Activated CD4-positive, alpha-beta T cell treated with anti-CD3 and anti-CD28 coated beads for 4 hours (primary cell): ENCODE measurements at places on chromosomes 7 and 10.

DNA sequence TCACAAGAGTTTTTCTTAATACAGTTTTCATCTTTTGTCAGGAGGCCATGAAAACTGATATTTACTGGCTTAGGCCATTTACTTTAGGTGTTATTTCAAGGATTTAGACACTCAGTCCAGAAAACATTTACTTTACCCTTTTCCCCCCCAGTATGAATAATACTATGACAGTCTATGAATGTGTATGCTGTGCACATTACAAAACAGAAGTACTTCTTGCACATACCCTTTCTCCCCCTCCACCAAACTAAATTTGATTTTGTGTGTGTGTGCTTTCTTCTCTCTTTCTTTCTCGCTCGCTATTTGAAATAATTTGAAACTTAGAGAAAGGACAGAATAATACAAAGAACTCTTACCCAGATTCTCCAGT, 41.3 kb downstream of the RBM33 start:
- DNase-seq = no peak

DNA sequence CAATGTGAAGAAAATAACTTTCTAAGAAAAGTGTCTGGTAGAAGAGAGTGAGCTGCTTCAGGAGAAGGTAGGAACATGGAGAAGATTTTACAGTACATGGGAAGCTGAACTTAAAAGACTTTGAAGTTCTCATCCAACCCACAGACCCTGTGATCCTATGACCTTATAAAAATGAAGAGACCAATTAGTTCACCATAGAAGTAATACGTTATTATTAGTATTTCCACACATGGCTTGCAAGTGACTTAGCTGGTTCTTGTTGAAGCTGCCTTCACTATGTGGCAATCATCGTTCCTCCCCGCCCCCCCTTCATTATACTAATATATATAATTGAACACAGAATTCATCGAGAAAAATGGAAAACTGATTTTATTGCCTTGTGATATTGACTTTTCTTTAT, 129.1 kb downstream of the SND1 start:
- no peak for DNase-seq

- no peak for DNase-seq
Observed at GRCh38 chr10:123380491-123381085, 226.4 kb downstream of the BUB3 start.

GRCh38 chr10:127203067-127203466, 6.7 kb upstream of the INSYN2A start:
- no peak for DNase-seq

- no peak for DNase-seq
Observed at GRCh38 chr7:48183370-48183743, 12.1 kb downstream of the ABCA13 start.

DNA sequence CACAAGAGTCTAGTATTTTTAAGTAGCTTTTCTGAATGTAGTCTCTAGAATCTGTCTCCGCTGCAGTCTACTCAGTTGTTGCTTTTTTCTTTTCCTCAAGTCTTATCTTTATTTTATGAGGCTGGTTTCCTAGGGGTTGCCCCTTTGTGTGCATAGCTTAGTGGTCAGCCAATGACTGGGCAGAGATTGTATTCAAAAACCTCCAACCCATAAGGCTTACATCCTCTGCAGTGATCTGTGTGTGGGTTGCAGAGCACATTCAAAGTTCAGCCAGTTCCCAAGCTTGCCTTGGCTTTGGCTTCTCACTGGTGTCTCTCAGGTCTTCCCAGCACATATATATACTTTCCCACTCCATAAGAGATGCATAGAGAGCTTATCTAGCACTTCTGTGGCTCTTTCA, 160.0 kb upstream of the TCF7L2 start:
- DNase-seq = no peak

GRCh38 chr7:138164804-138165203, 88.5 kb downstream of the AKR1D1 start:
- DNase-seq = no peak

GRCh38 chr10:4770801-4771553, 55.0 kb upstream of the AKR1E2 start:
- no peak for DNase-seq

GRCh38 chr7:149196151-149196704, 882 bp downstream of the ZNF282 start:
- peak; percentile 19 for DNase-seq

GRCh38 chr10:110824152-110824441, 47.6 kb upstream of the PDCD4 start:
- DNase-seq = no peak

- DNase-seq = no peak
Observed at GRCh38 chr7:42596737-42597136, 315.1 kb downstream of the C7orf25 start.

DNA sequence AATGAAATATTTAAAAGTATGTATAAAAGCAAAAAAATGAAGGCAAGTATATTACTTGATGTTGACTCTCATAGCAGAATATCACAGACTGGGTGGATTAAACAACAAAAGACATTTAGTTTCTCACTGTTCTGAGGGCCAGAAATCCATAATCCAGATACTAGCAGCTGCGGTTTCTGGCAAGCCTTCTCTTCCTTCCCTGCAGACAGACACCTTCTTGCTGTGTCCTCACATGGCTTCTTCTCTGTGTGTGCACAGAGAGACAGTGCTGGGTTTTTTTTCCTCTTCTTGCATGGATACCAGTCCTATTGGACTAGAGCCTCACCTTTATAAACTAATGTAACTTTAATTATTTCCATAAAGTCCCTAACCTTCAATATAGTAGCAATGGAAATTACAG, 127.9 kb upstream of the AKR1E2 start:
- DNase-seq = no peak

- DNase-seq = no peak
Observed at GRCh38 chr10:5643346-5644067, 22.9 kb downstream of the ASB13 start.

- DNase-seq = no peak
Observed at GRCh38 chr7:21326921-21327320, 101.0 kb upstream of the SP4 start.

DNA sequence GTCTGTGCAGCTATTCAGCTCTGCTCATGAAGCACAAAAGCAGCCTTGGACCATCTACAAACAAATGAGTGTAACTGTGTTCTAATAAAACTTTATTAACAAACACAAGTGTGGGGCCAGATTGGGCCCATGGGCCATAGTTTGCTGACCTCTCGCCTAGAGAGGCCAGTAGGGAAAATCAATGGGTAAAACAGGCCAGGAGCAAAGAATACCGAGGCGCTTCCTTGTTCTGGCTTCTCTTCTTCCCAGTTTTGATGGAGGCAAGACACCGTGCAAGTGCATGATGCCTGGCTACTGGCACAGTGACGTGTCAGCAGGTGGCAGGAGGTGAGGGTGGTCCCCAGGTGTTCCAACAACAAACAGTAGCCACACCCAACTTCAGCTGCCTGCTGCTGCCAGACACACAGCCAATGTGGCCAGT, 94.3 kb upstream of the SDK1 start:
- DNase-seq = no peak

DNA sequence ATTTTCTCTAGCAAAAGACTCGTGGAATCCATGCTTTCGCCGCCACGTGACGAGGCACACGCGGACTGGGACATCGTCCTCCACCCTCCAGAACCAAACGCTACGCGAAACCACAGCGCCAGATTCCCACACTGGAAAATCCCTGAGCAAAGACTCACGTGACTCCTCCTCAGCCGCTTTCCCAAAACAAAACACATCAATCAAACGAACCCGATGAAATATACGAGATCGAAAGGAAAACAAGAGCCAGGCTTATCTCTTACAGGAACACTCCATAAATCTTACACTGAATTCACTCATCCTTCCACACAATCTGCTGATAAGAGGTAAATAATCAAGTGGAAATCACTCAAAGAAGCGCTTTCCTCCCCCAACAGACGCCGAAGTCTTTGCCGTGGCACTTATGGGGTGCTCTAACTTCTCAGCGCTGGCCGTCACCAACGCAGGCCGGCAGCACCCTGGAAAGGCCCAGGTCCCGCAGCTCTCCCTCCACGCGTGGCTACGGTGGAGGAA, 23.8 kb downstream of the DIP2C start:
- no peak for DNase-seq

- DNase-seq = no peak
Observed at GRCh38 chr10:61883371-61884025, 18.0 kb upstream of the ARID5B start.

DNA sequence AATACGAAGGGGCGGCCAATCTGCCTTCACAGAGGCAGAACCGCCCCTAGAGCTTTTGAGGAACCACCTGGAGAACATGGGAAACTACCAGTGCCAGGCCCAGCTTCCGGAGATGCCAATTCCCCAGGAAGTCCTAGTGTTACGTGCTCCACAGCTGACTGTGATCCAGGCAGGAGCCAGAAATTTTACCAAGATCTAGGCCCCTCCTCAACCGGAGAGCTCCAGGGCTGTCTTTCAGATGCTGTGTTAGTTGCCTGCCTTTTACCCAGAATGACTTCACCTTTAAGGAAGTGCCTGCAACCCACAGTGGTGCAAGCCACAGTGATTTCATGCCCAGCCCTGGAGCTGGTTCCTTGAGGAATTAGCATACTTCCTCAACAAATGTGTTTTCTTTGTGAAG, 62.9 kb downstream of the ELMO1 start:
- DNase-seq = no peak

GRCh38 chr10:31133251-31133791, 101.7 kb upstream of the ZNF438 start:
- no peak for DNase-seq

GRCh38 chr7:69656890-69657289, 58.6 kb downstream of the AUTS2 start:
- no peak for DNase-seq

- no peak for DNase-seq
Observed at GRCh38 chr7:107138696-107139420, 29.9 kb upstream of the HBP1 start.

- DNase-seq = no peak
Observed at GRCh38 chr10:17689137-17689536, 45.2 kb downstream of the STAM start.

DNA sequence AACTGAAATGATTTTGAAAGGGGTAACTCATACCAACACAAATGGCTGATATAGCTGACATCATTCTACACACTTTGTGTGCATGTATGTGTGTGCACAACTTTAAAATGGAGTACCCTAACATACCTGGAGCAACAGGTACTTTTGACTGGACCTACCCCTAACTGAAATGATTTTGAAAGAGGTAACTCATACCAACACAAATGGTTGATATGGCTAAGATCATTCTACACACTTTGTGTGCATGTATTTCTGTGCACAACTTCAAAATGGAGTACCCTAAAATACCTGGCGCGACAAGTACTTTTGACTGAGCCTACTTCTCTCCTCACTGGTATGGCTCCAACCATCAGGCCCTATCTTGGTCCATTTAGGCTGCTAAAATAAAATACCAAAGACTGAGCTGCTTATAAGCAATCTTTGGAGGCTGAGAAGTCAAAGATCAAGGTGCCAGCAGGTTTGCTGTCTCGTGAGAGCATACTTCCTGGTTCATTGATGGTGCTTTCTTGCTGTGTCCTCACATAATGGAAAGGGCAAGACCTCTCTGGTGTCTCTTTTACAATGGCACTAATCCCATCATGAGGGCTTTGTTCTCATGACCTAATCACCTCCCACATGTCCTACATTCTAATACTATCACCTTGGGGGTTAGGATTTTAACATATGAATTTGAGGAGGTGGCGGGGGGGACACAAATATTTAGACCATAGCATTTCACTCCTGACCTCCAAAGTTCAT, 173.3 kb downstream of the CFTR start:
- no peak for DNase-seq

- no peak for DNase-seq
Observed at GRCh38 chr10:97764519-97764931, 7.3 kb downstream of the SFRP5 start.

GRCh38 chr10:108597031-108597430, 1326.3 kb downstream of the XPNPEP1 start:
- DNase-seq = no peak

- DNase-seq = peak; percentile 31
Observed at GRCh38 chr7:12257582-12257981, 46.5 kb downstream of the TMEM106B start.

DNA sequence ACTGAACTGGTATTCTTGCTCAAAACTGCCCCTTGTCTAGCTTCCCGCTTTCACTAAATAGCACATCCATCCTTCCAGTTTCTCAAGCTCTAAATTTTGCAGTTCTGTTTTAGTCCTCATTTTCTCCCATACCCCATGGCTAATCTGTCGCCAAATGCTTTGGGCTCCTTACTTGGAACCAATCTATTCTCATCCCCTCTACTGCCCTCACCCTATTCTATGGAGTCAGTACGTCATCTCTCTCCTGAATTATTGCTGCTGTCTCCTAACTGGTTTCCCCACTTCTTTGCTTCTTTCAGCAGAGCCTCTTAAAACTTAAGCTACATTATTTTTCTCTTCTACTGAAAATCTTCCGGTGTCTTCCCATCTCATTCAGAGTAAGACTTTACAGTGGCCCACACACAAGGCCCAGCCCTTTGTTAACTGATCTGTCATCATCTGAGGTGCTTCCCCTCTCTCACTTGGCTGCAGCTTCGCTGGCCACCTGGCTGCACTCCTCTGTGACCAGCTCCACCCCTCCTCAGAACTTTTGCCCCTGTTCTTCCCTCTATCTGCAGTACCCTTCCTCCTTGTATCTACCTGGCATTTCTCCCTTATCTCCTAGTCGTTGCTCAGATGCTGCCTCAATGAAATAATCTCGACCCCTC, 9.9 kb downstream of the STARD3NL start:
- DNase-seq = no peak

- DNase-seq = no peak
Observed at GRCh38 chr10:9734218-9734617, 1283.5 kb upstream of the CELF2 start.

DNA sequence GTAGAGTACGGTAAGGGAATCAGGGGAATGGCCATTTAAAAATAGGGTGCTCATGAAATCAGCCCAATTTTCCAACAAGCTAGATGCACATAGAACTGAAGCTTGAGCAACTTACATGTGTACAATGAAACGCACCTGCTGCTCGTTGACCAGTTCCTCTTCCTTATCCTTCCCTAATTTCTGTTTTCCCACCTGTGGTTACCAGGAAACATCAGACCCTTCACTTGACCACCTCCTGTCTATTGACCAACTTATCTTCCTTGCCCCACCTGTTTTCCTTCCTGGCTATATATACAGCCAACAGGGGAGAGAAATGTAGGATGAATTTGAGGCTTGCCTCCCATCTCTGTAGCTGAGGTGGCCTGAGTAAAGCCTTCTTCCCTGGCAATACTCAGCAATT, 37.8 kb upstream of the RAPGEF5 start:
- DNase-seq = no peak

DNA sequence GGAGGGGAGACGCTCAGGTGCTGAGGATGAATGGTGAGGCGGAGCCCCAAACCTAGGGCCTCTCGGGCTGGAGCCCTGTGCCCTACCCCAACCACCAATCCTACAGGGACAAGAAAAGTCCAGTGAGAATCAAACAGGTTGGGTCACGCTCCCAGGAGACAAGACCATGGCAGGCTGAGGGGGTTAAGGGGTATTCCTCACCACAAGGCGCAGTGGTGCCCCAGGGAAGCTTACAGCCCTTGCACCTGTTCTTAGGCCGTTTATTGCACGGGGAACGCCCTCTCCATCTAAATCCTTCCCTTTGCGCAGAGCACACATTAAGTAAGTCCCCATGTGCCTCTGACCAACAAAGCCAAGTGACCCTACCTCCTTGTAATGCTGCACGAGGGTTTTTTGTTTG, 3.5 kb downstream of the FZD9 start:
- DNase-seq = no peak

- no peak for DNase-seq
Observed at GRCh38 chr10:57955076-57955475, 312.6 kb downstream of the IPMK start.

GRCh38 chr10:124349231-124349995, 69.3 kb downstream of the OAT start:
- no peak for DNase-seq

- no peak for DNase-seq
Observed at GRCh38 chr7:127534636-127535035, 50.8 kb downstream of the GCC1 start.

- DNase-seq = no peak
Observed at GRCh38 chr10:58512491-58513187, at the start of gene BICC1. Gene BICC1, plus strand, starts transcription at chr10:58512872. Its CDS starts 272 bp downstream, at chr10:58513144.
